Stimulated activated naive CD4-positive, alpha-beta T cell (primary cell): ENCODE measurements at places on chromosomes 4 and X.
A peak's percentile ranks its signal among the peaks of the same experiment; 100 is the strongest.

- DNase-seq = no peak
These were observed 38.0 kb upstream of the PLS3 start for GRCh38 chrX:115522952-115523351.

DNA sequence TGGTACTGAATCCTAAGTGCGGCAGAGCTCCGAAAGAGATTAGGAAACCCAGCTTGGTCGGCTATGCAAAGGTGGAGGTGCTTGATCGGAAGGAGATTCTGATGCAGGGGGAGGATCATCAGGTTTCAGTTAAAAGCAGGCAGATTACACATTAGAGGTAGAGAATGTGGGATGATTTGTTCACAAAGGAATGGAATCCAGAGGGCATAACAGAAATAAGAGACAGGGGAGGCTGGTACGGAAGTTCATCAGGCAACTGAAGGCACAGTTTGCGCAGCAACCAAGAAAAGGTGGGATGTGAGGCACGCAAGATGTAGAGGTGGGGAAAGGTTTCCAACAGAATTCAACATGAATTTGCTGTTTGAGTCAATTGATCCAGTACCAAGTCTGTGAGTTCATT, 424 bp upstream of the ZNF330 start:
- no peak for DNase-seq

GRCh38 chrX:118228041-118228440, 111.4 kb upstream of the KLHL13 start:
- DNase-seq = no peak

DNA sequence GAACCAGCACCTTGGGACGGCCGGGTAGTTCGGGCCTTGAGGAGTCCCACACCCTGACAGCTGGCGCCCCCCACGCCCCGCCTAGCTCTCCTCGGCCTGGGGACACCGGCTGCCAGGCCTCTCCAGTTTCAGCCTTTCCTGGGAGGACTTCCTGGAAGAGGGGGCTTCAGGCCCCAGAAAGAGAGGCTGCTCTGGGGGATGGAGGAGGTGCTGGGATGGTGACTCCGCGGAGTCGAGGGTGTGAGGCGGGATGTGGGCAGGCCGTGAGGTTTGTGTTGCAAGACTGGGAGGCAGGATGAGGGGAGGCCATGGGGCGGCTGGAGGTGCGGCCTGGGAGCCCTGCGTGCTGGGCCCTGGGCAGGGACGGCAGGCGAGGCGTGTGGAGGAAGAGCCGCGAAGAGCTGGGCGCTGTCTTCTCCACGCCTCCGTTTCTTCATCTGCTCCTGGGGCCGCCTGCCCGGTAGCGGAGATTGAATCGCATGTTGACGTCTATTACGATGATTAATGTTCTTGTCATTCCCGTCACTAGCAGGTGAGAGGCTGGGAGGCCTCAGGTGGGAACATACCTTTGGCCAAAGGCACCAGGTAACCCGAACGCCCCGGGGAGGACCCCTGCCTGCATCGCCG, 918 bp upstream of the FGFRL1 start:
- DNase-seq = peak; percentile 76

GRCh38 chrX:72038016-72038415, 93.7 kb downstream of the RTL5 start:
- DNase-seq = no peak

GRCh38 chr4:109385260-109385659, 48.4 kb upstream of the SEC24B start:
- DNase-seq = no peak

DNA sequence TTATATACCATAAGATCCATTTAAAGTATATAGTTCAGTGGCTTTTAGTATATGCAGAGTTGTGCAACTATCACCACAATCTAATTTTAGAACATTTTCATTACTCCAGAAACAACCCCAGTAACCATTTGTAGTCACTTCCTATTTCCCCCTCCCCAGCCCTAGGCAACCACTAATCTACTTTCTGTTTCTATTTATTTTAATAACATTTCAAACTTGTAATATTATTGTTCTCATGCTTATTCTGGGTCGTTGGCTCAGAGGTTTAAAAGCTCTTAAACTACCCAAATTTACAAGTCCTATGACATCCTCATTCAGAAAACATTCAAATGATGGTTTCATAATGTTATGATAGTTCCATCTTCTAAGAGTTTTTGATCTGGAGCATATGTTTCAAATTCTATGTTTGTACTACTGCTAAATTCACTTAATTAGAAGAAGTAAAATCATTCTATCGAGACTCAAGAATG, 18.4 kb downstream of the XIAP start:
- no peak for DNase-seq

GRCh38 chrX:108271397-108271787, 166.8 kb downstream of the COL4A6 start:
- DNase-seq = no peak

DNA sequence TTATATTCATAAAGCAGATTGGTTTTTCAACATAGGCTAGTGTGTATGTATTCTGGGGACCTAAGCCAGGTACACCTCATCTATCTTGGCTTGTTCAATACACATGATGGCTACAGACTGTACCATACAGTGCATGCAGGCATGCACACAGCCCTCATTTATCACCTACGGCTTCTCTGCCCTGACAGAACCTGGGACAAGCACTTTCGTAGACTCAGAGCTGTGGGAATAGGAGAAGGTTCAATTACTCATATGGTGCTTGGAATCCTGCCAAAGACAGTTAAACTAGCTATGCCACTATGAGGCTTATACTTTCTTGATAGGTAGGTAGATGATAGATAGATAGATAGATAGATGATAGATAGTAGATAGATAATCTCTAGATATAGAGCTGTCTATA, 457.2 kb downstream of the GALNTL6 start:
- DNase-seq = no peak

- no peak for DNase-seq
These were observed 31.8 kb upstream of the CYP4V2 start for GRCh38 chr4:186159613-186160012.

DNA sequence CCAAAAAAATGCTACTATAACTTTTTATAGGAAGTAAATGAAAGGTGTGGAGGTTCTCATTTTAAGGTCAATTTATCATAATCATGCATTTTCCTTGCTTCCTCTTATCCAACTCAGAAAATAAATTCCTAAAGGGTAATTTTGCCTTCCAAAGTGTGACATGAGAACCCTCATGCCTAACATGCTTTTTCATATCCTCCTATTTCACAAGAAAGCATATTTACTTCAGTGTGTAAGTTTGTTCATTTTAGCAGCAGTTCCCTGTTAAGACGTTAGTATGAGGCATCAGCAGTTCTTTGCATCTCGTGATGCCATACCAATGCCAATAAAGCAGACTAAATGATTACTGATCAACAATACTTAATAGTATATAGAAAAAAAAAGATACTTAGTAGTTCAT, 18.4 kb downstream of the WDFY3 start:
- no peak for DNase-seq

DNA sequence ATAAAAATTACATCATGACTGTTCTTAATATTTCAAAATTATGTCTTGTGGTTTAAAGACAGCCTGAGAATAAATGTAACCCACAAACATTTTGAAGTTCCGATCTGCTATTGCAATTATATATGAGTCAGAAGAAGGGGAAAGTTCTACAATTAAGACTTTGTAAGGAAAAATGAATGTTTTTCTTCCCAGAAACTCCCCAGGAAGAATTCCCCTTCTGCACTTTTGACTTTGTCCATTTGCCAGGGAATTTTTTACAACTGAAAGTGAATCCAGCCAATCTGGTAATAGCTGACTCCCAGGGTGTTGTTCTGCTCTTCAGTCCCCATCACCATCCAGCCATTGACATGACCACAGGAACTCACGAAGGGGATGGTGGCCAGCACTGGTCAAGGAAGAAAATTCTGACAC, 61.6 kb upstream of the NOCT start:
- DNase-seq = no peak
